Lung (tissue), 17 donors: ENCODE measurements at places on chromosomes 3 and 15. TPM values are rescaled to one million over a fixed set of nuclear protein-coding genes. Genes with fewer than 3 reads are reported as not detected.

The ABHD14A gene
- total RNA-seq = 24.5 TPM

The TJP1 gene
- total RNA-seq = 84.6 TPM

- no peaks in the 10 kb centered on the region for H3K27me3 ChIP-seq
- H3K36me3 ChIP-seq = no peaks in the 10 kb centered on the region
- H3K4me3 ChIP-seq = no peak overlapping the region
- no peak for DNase-seq
Measured at GRCh38 chr15:70358011-70358819, 260.5 kb upstream of the TLE3 start.

- H3K27ac ChIP-seq = no peak overlapping the region
- no peak for DNase-seq
- H3K4me3 ChIP-seq = no peak overlapping the region
- H3K4me1 ChIP-seq = peaks cover 6% of the 10 kb centered on the region
- H3K36me3 ChIP-seq = no peaks in the 10 kb centered on the region
- H3K27me3 ChIP-seq = no peaks in the 10 kb centered on the region
Measured at GRCh38 chr3:99965077-99965476, 147.4 kb downstream of the CMSS1 start.

- no peak for DNase-seq
- H3K27me3 ChIP-seq = no peaks in the 10 kb centered on the region
- H3K4me1 ChIP-seq = no peaks in the 10 kb centered on the region
- H3K4me3 ChIP-seq = no peak overlapping the region
- H3K36me3 ChIP-seq = no peaks in the 10 kb centered on the region
Measured at GRCh38 chr3:184880276-184881019, 68.5 kb downstream of the VPS8 start.

- H3K4me1 ChIP-seq = peaks cover 20% of the 10 kb centered on the region
- H3K27me3 ChIP-seq = no peaks in the 10 kb centered on the region
- peak overlapping the region; percentile 10 for H3K27ac ChIP-seq
- DNase-seq = no peak
- peaks cover 12% of the 10 kb centered on the region for H3K36me3 ChIP-seq
Measured at GRCh38 chr3:8509961-8510360, 8.3 kb downstream of the LMCD1 start.

GRCh38 chr3:29758434-29759322, 477.8 kb downstream of the RBMS3 start:
- H3K36me3 ChIP-seq = no peaks in the 10 kb centered on the region
- H3K27me3 ChIP-seq = no peaks in the 10 kb centered on the region
- DNase-seq = no peak
- H3K27ac ChIP-seq = peak overlapping the region; percentile 88

- H3K27ac ChIP-seq = peak overlapping the region; percentile 32
- H3K27me3 ChIP-seq = no peaks in the 10 kb centered on the region
- no peak for DNase-seq
- peaks cover 5% of the 10 kb centered on the region for H3K4me1 ChIP-seq
Measured at GRCh38 chr15:68782589-68783161, 38.0 kb downstream of the ANP32A start.

- DNase-seq = peak; percentile 48
- peaks cover 69% of the 10 kb centered on the region for H3K4me1 ChIP-seq
- H3K27ac ChIP-seq = no peak overlapping the region
- H3K27me3 ChIP-seq = no peaks in the 10 kb centered on the region
- H3K4me3 ChIP-seq = no peak overlapping the region
Measured at GRCh38 chr3:25500706-25501210, 72.7 kb downstream of the RARB start.

DNA sequence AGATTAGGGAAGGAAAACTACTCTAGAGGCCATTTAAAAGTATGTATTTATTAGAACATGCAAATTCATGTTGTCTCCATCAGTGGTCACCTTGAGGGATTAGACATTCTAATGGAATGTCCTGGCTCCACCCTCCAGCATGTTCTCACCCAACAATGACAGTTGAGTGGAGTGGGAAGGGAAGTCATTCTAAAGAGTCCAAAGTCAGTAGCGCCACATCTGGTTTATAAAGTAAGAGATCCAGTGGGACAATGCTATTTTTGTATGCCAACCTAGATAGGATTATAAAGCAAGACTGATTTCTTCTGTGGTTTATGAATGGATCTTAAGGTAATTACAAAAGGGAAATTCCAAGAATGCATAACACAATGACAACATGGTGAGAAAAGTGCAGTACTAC, 33.3 kb downstream of the SLC24A1 start:
- peaks cover 25% of the 10 kb centered on the region for H3K36me3 ChIP-seq
- no peak overlapping the region for H3K4me3 ChIP-seq
- no peak overlapping the region for H3K27ac ChIP-seq
- no peak for DNase-seq

DNA sequence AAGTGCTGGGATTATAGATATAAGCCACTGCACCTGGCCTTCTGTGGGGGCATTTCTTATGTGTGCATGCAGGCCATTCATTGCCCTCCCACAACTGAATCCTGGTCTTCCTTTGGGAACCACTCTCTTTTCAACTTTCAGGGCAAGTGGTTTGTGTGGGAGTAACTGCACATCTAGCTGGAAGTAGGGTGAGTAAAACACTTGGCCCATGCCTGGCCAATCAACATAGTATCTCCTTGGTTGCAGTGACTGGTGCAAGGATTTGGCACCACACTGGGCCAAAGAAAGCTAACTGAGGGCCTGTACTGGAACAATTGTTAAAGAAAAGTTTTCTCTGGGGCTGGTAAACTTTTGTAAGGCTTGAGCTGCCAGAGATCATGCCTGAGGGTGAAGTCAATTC, 189.2 kb upstream of the FEZF2 start:
- no peak overlapping the region for H3K27ac ChIP-seq
- H3K36me3 ChIP-seq = no peaks in the 10 kb centered on the region
- peaks cover 3% of the 10 kb centered on the region for H3K27me3 ChIP-seq
- H3K4me1 ChIP-seq = no peaks in the 10 kb centered on the region
- no peak overlapping the region for H3K4me3 ChIP-seq
- no peak for DNase-seq

GRCh38 chr15:64093627-64094417, at the start of gene CIAO2A:
Gene CIAO2A, minus strand, starts transcription at chr15:64093838. Its CDS starts 70 bp downstream, at chr15:64093768.
- no peaks in the 10 kb centered on the region for H3K27me3 ChIP-seq
- peak; percentile 99 for DNase-seq
- H3K4me3 ChIP-seq = peak within 1 kb of the TSS; percentile 69
- no peaks in the 10 kb centered on the region for H3K36me3 ChIP-seq
- H3K27ac ChIP-seq = peak within 1 kb of the TSS; percentile 90

DNA sequence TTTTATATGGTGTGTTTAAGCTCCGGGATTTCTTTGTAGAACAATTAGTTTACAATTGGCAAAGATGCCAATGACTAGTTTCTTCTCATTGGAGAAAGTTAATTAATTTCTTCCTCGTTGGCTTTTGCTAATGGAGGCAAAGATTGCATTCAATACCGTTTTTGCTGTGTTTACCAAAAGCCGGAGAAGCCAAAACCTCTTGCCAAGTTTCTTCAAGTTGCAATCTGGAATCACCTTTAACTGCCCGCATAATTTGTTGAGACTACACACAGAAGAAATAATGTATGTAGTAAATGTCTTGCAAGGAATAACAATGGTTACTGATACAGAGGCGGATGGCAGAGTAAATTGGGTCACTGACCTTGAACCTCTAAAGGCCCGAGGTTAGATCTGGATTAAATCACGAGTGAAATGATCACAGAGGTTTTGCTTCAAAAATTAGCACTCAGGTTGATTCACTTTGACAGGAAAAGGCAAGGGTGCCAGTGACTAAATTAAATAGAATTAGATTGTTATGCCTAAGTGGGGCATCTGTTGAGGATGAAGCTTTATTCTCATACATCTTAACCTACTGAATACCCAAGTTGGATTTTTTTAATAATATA, 732.1 kb upstream of the NR2F2 start:
- no peaks in the 10 kb centered on the region for H3K27me3 ChIP-seq
- H3K36me3 ChIP-seq = no peaks in the 10 kb centered on the region
- peaks cover 31% of the 10 kb centered on the region for H3K4me1 ChIP-seq
- no peak overlapping the region for H3K4me3 ChIP-seq

The WDR93 gene
- total RNA-seq = 3.8 TPM

The ERICH6 gene
- not detected for total RNA-seq

DNA sequence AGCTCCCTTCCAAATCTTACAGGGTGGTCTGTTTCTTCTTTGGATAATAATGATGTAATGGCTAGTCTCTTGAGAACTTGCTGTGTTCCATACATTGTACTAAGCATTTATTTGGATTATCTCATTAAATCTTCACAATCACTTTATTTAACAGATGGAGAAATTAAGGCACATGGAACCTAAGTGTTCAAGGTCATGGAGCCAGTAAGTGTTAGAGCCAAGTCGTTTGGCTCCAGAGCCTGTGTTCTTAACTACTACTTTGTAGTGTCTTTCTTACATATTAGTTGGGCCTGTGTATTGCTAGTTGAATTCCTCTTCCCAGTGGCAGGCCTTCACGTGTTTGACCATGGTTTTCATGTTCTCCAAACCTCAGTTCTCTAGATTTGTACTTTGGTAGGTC, 177.8 kb downstream of the ATG7 start:
- no peak for DNase-seq
- no peaks in the 10 kb centered on the region for H3K36me3 ChIP-seq
- H3K4me3 ChIP-seq = no peak overlapping the region
- no peaks in the 10 kb centered on the region for H3K27me3 ChIP-seq
- no peak overlapping the region for H3K27ac ChIP-seq
- no peaks in the 10 kb centered on the region for H3K4me1 ChIP-seq

DNA sequence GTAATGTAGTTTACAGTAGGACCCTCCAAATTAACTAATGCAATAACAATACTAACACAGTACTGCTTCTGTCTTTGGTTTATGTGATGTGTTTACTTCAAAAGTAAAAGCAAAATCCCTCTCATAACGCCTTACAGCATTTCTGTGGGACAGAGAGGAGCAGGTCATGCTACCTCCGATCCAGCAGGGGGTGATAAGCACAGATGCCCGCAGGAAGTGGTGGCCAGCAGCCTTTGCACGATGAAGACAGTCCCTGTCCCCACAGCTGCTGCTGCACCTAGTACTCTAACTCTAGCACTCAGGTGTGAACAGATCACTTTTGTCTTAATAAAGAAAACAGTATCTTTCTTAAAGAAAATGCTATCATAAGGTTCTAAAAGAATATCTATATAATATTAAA, 38.3 kb downstream of the ANO10 start:
- no peaks in the 10 kb centered on the region for H3K27me3 ChIP-seq
- H3K27ac ChIP-seq = no peak overlapping the region
- no peak overlapping the region for H3K4me3 ChIP-seq
- DNase-seq = no peak

The TNFAIP8L3 gene
- total RNA-seq = 15.4 TPM

DNA sequence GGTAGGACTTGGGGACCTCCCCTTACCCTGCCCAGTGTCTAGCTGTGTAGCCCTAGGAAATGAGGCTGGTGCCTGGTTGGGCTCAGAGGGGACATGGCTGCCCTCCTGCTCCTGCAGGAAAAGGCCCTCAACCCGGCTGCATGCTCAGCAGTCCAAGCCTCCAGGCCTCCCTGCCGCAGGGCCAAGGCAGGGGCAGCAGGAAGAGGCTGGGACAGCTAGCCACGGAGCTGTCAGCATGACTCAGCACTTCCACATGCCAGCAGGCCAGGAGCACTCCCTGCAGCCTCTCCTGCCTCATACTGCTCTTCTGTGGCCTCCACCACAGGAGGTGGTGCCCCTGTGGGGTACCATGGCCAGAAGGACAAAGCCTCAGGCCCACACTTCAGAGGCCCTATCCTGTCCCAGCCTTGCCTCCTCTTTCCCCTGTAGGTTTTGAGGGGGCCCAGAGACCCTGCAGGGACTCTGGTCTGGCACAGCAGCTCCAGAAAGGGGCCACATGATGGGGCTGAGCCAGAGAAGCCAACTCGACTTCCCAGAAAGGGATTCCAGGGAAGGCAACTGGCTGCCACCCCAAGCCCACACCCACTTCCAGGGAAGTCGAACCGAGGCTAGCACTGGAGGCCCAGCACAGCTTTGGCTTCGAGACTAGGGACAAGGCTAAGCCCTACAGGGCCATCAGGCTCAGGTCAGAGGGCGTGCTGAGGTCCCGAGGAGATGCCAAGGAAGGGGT, 19.5 kb downstream of the TKT start:
- DNase-seq = peak; percentile 39
- no peaks in the 10 kb centered on the region for H3K27me3 ChIP-seq
- peaks cover 16% of the 10 kb centered on the region for H3K4me1 ChIP-seq
- H3K27ac ChIP-seq = peak overlapping the region; percentile 26

The LRRC31 gene
- 0.14 TPM for total RNA-seq

- no peaks in the 10 kb centered on the region for H3K27me3 ChIP-seq
- H3K4me3 ChIP-seq = no peak overlapping the region
- no peaks in the 10 kb centered on the region for H3K36me3 ChIP-seq
- DNase-seq = no peak
- no peak overlapping the region for H3K27ac ChIP-seq
Measured at GRCh38 chr15:82788496-82788895, 17.4 kb downstream of the FSD2 start.

The AADAC gene
- 33.3 TPM for total RNA-seq

- H3K4me3 ChIP-seq = no peak overlapping the region
- no peaks in the 10 kb centered on the region for H3K27me3 ChIP-seq
- peaks cover 10% of the 10 kb centered on the region for H3K4me1 ChIP-seq
- DNase-seq = no peak
Measured at GRCh38 chr3:156610154-156610553, 55.2 kb upstream of the SSR3 start.

DNA sequence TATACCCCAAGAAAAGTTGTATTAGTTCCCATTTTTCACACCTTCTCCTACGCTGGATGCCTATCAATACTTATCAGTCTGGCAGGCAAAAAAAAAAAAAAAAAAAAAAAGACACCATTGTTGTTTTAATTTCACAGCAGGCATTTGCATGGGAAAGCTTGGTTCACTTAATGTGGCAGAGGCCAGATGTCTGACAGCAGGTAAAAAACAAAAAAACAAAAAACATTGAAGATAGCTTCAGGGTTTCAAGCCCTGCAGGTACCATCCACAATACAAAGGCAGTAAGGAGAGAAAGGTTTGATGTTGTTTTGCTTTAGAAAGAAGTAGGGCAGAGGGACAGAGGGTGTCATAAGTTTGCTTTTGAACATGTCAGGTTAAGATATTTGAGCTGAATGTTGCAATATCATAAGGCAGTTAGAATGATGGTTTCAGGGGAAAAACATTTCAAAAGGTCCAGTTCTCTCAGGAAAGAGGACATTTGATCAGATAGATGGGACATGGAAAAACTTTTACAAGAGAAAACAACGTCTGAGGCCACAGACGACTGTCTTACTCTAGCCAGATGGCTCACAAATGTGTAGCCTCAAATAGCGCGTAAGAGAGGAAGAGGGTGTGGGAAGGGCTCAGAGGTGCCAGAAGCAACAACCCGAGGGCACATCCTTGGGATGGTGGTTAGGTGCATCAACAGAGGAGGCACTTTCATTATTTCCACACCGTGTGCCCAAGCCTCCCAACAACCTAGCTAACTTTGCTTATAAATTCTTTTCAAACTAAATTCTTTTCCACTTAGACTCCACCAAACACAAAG, 25.7 kb downstream of the PCOLCE2 start:
- H3K4me3 ChIP-seq = no peak overlapping the region
- no peaks in the 10 kb centered on the region for H3K27me3 ChIP-seq
- no peak for DNase-seq
- no peaks in the 10 kb centered on the region for H3K36me3 ChIP-seq

- no peaks in the 10 kb centered on the region for H3K27me3 ChIP-seq
- DNase-seq = no peak
- no peaks in the 10 kb centered on the region for H3K4me1 ChIP-seq
- no peak overlapping the region for H3K27ac ChIP-seq
- no peaks in the 10 kb centered on the region for H3K36me3 ChIP-seq
- no peak overlapping the region for H3K4me3 ChIP-seq
Measured at GRCh38 chr3:183359036-183359435, 69.4 kb downstream of the MCF2L2 start.

The GOLGA8R gene
- 3.8 TPM for total RNA-seq

The FGD5 gene
- total RNA-seq = 45.3 TPM

The CCDC191 gene
- total RNA-seq = 15.3 TPM

The GATM gene
- 12.2 TPM for total RNA-seq

The CCDC39 gene
- total RNA-seq = 6.7 TPM

- peaks cover 5% of the 10 kb centered on the region for H3K4me1 ChIP-seq
- no peak for DNase-seq
- peaks cover 3% of the 10 kb centered on the region for H3K36me3 ChIP-seq
- no peaks in the 10 kb centered on the region for H3K27me3 ChIP-seq
- no peak overlapping the region for H3K4me3 ChIP-seq
Measured at GRCh38 chr3:143060906-143061305, 58.7 kb upstream of the CHST2 start.
